ENCODE measurements at places on chromosomes 6 and 20.

DNA sequence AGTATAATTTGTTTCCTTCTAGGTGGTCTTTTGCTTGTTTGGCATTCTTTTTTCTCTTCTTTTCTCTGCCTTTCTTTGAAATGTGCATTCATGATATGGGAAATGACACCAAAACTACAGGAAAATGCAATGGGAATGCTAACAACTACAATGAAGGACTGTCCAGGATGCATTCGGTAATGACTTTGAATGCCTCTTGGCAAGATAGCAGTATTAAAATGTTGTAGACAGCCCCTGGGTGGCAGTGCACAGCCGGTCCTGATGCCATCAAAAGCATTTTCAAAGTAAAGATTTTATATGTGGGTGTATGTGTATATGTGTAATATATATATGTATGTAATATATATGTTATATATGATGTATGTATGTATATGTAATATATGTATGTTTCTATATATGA, 218.8 kb upstream of the MMS22L start:
- no peak for DNase-seq
- no peak overlapping the region for H3K4me3 ChIP-seq
- H3K27me3 ChIP-seq = no peaks in the 10 kb centered on the region

DNA sequence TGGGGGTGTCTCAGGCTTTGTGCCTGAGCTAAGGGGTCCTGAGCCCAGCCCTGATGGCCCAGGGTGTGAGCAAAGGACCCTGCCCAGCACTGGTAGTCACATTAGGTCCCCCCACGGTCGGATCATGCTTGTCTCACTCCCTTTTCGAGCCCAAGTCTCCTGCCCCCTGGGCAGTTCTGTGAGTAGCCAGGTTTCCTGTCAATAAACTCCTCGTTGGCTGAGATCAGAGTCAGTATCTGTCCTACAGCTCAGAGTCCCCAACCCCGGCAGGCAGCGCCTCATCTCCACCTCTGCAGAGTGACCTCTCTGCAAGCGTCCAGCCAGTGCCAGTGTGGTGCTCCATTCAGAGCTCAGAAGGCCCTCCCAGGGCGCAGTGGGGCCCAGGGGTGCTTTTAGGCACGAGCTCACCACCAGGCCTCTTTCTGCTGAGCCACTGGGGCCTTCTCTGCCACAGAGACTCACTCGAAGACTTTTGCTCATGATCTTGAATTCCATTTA, 93.7 kb upstream of the PMEPA1 start:
- H3K36me3 ChIP-seq = no peaks in the 10 kb centered on the region
- DNase-seq = no peak
- H3K4me1 ChIP-seq = no peaks in the 10 kb centered on the region
- H3K27ac ChIP-seq = no peak overlapping the region

DNA sequence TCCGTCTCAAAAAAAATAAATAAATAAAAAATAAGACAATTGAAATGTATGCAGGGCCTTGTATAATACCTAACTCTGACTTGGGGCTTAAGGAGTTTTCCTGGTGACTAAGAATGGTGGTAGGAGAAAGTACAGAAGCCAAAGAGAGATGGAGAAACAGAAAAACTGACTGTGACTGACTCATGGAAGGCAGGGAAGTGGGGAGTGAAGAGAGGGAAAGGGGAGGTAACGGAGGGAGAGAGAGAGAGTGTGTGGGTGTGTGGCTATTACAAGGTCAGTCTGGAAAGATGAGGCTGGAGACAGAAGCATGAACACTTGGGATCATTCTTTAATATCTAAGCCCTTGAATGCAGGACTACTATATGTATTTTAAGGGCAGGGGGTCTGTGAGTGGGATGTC, 38.5 kb downstream of the SNRNP48 start:
- H3K27ac ChIP-seq = no peak overlapping the region
- no peak for DNase-seq
- no peaks in the 10 kb centered on the region for H3K27me3 ChIP-seq
- H3K4me3 ChIP-seq = no peak overlapping the region

GRCh38 chr6:103079867-103080266, 1686.4 kb downstream of the GRIK2 start:
- H3K27me3 ChIP-seq = no peaks in the 10 kb centered on the region
- H3K36me3 ChIP-seq = no peaks in the 10 kb centered on the region
- no peak overlapping the region for H3K27ac ChIP-seq
- DNase-seq = no peak
- no peaks in the 10 kb centered on the region for H3K4me1 ChIP-seq
- no peak overlapping the region for H3K4me3 ChIP-seq

DNA sequence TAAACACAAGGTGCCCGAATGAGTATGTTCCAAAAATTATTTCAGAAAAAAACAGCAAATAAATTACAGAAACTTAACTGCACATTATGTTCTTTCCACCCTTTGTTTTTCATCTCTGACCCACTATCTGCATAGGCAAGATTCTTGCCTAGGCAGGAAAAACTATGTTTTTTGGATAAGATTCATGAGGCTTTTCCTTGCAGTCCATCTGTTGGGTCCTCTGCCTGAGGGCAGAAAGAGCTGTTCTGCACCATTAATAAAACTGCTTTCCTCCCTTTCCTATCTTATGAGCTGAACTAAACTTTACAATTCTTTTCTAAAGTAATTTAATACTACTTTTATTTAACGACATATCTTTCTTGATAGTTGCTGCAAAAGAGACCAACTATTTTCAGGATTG, 21.1 kb downstream of the ENPP1 start:
- no peaks in the 10 kb centered on the region for H3K4me1 ChIP-seq
- no peak for DNase-seq
- no peak overlapping the region for H3K4me3 ChIP-seq

DNA sequence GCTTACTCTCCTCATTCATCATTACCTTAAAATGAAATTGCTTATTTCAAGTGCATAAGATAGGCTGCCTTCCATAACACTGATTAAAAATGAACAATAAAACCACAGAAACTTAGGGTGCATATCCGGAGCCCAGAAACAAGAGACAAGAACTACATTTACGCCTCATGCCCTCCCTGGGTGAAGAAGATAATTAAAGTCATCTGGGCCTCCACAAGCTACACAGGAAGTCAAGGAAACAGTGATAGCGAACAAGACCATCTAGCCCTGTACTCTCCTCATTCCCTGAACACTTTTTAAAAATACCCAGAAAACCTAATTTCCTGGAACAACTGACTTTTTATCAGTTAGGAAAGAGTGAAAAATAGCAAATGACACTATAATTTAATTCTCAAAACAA, 6.3 kb downstream of the SOD2 start:
- H3K4me3 ChIP-seq = no peak overlapping the region
- no peak for DNase-seq
- H3K27me3 ChIP-seq = no peaks in the 10 kb centered on the region
- no peaks in the 10 kb centered on the region for H3K4me1 ChIP-seq

DNA sequence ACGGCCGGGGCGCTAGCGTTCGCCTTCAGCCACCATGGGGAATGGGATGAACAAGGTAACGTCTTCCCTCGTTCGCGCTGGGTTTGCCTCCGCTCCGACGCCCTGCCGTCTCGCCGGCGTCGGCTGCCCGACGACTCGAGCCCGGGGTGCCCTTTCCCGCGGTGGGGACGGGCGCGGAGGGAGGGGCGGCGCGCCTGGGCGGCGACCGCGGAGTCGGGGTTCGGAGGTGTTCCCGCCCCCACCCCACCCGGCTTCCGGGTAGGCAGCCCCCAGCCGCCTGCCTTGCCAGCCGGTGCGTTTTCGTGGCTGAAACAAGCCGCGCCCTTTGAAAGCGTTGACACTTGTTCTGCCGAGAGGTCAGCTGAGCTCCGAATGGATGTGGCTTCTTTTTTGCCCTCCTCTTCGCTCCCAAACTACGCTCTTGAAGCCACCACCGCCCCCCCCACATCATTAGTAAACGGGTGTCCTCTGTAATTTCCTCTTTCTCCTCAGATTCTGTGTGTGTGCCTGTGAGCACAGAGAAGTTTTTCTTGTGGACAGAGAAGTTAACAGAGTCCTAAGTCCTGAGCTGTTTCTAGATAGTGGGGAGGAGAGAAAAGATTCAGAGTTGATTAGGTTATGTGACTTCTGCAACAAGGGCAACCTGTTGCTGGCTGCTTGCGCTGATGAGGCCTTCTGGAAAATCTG, 362 bp downstream of the DUSP22 start:
- H3K4me3 ChIP-seq = peak overlapping the region; percentile 65
- no peaks in the 10 kb centered on the region for H3K4me1 ChIP-seq
- no peaks in the 10 kb centered on the region for H3K36me3 ChIP-seq
- peak overlapping the region; percentile 95 for H3K27ac ChIP-seq
- H3K27me3 ChIP-seq = no peaks in the 10 kb centered on the region
- peak; percentile 94 for DNase-seq

DNA sequence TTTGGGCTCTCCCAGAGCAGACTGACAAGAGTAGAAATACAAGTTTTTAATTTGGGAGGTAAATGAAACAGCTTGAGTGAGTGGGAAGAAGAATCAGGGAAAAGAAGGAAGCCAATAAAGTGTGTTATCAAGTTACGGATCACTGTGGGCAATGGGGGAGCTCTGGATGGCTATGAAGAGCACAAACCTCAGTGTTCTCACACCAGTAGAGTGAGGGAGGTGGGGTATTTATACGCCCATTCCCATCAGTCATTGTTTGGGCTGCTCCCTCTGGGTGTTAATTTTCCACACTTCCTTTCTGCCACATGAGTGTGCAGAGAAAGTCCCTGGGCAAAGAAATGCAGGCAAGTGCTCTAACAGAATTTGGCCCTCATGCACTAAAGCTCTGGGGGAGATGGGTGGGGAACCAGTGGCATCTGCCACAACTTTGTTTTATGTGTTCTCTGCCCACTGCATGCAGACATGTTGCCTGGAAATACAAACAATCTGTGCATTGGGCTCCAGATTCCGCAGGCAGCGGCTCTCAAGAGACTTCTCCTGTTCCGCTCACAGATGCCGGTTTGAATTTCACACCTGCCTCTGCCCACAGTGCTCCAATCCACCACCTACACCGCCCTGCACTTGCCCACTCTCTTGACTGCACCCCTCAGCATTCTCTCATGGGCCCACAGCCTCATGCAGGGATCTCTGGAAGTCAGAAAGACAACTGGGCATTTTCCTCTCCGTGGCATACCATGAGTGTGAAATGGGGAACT, 211.1 kb upstream of the RNF24 start:
- no peaks in the 10 kb centered on the region for H3K36me3 ChIP-seq
- H3K27ac ChIP-seq = no peak overlapping the region
- DNase-seq = no peak
- no peak overlapping the region for H3K4me3 ChIP-seq

DNA sequence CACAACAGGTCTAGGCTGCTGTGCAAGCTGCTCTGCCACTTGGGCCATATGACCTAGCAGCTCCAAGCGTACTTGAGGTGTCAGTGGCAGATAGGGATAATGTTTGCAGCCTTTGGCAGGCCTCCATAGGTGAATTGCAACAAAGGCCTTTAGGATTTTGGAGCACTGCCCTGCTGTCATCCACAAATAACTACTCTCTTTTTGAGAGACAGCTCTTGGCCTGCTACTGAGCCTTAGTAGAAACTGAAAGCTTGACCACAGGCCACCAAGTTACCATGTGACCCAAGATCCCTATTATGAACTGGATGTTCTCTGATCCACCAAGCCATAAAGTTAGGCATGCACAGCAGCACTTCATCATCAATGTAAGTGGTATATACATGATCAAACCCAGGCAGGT, 29.9 kb downstream of the FBXO30 start:
- H3K27ac ChIP-seq = no peak overlapping the region
- H3K4me1 ChIP-seq = no peaks in the 10 kb centered on the region
- no peaks in the 10 kb centered on the region for H3K27me3 ChIP-seq
- no peak for DNase-seq
- no peak overlapping the region for H3K4me3 ChIP-seq

DNA sequence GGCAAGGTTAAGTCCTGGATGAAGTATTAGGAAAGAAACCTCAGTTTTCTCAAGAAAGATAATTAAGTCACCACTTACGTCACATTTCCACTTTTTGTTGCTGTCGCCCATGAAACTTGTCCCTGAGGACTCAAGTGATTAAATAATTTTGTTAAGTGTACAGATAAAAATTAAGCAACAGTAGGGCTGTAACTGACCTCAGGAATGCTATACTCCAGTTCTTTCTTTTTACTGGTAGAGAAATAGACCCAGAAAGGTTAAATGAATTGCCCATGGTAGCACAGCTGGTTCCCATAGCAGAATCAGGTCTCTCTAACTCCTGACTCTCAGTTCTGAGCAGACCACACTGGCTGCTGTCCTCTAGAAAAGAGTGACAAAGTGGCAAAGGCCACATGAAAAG, 54.5 kb downstream of the CLIC5 start:
- no peaks in the 10 kb centered on the region for H3K27me3 ChIP-seq
- H3K36me3 ChIP-seq = no peaks in the 10 kb centered on the region
- no peaks in the 10 kb centered on the region for H3K4me1 ChIP-seq

DNA sequence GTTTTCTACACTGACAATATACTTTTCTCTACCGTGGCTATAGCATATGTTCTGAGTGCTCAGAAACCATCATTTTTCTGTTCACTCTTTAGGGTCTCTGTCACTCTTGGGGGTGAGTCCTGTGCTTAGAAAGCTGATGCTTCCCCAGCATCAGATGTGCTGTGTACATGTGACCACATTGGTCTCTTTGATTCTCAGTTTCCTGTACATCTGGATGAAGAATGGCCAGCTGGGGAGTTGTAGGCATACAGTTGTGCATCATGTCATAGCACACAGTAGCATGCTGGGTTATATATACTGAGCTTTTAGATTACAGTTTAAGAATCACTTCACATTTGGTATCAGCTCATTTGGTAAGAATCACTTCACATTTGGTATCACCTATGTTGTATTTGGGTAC, 238.6 kb upstream of the PREP start:
- H3K36me3 ChIP-seq = no peaks in the 10 kb centered on the region
- no peak overlapping the region for H3K27ac ChIP-seq

- DNase-seq = no peak
- H3K27ac ChIP-seq = no peak overlapping the region
- H3K27me3 ChIP-seq = no peaks in the 10 kb centered on the region
- no peak overlapping the region for H3K4me3 ChIP-seq
- H3K4me1 ChIP-seq = no peaks in the 10 kb centered on the region
- H3K36me3 ChIP-seq = no peaks in the 10 kb centered on the region
Measured at GRCh38 chr6:8155259-8156012, 53.1 kb upstream of the EEF1E1 start.

DNA sequence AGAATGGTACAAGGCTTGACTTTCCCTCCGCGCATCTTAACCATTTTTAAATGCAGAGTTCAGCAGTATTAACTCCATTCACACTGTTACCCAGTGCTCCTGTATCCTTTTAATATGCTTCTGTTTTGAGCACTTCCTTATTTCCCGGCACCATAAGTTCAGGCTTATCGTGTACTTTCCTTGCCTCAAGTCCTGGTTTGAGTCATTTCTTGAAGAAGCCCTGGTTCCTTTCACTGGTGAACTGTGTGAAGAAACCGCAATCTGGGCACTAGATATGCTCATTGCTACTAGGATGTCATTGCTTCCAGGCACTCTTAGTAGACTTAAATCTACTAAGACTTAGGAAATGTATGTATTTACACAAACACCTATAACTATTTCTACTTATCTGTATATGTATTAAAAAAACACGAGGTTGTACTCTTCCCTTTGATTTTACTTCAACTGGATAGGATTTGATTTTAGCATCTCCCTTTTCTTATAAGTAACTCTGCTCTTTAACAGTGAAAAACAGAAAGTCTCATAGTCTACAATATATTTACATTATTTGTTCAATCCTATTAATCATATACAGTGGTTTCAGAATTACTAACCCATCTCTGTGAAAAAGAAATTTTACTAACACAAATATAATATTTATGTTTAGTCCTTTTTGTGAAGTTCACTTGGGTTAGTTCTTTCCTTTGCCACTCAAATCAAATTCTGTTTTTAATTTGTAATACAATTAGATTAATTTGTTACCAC, 135.5 kb downstream of the CDKAL1 start:
- H3K27ac ChIP-seq = no peak overlapping the region
- H3K4me1 ChIP-seq = no peaks in the 10 kb centered on the region
- H3K4me3 ChIP-seq = no peak overlapping the region
- no peaks in the 10 kb centered on the region for H3K36me3 ChIP-seq
- DNase-seq = no peak

GRCh38 chr20:50427719-50428083, 82.5 kb upstream of the PTPN1 start:
- peaks cover 6% of the 10 kb centered on the region for H3K4me1 ChIP-seq
- H3K36me3 ChIP-seq = no peaks in the 10 kb centered on the region
- H3K27ac ChIP-seq = no peak overlapping the region
- no peak overlapping the region for H3K4me3 ChIP-seq
